ENCODE measurements at places on chromosomes 7 and 10.

DNA sequence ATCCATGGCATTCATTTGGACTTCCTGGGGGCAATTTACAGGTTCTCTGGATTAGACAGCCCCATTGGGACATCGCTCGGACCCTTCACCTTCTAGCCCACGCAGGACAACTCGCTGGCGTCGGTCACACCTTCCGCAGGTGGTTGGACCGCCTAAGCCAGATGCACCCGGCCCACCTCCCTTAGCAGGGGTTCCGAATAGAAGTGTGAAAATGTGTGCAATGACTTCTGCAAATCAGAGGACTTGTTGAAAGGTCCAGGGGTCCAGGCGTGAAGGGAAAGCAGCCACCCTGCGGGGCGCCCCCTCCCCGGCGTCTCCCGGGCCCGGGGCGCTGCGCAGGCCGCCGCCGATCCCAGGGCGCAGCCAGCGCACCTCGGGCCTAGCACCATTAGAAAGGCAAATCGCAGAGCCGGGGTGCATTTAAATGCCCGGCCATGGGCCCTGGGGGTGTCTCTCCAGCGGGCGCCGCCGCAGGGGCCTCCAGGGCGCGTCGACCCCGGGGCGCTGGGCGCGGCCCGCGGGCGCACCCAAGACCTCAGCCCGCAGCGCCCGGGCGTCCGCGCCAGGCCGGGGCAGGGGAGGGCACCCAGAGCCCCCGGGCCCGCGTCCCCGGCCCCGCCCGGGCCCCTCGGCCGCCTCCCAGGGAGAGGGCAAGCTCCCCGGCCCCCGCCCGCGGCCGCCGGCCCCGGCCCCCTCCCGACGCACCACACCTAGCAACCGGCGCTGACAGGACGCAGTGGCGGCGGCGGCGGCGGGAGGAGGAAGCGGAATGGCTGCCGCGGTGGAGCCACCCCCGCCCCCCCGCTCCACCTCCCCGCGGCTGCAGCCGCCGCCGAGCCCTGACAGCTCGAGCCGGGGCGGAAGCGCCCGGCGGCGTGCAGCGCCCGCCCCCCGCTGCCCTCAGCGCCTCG lies 1.2 kb downstream of the JAZF1 start:
- peak; percentile 50 for DNase-seq

DNA sequence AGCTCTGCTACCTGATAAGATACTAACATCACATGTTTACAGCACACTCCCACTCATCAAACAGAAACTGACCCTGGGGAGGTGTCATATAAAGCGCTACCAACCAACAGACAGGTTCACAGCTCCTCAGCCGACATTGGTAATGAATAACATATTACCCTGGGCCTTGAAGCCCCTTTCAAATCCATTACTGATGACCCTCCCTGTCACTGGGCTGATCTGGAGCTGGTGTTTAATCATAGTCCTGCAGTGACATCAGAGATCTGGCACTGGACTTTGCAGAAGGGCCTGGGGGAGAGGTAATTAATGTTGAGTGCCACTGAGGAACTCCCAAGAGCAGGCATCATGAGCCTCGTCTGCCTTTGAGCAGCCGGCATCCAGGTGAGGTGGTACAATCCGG lies 306.5 kb upstream of the NFE2L3 start:
- no peak for DNase-seq

DNA sequence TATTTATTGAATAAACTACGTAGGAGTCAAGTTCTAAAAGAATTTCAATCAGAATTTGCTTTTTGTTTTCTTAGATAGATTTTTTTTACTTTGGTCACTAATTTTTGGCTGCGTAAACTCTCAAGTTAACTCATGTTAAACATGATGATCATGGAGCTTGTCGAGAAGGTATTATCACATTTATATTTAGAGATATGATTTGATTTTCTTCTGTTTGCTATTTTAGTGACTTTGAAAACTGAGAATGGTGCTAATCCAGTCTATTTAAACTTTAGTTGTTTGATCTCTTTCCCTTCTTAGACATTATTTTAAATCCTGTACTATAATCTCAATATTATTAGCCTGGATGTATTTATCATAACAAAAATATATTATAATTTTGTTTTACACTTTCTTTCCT lies 179.4 kb upstream of the SEMA3C start:
- no peak for DNase-seq

GRCh38 chr10:86071145-86071544 lies 295.4 kb downstream of the GRID1 start:
- DNase-seq, result no peak

DNA sequence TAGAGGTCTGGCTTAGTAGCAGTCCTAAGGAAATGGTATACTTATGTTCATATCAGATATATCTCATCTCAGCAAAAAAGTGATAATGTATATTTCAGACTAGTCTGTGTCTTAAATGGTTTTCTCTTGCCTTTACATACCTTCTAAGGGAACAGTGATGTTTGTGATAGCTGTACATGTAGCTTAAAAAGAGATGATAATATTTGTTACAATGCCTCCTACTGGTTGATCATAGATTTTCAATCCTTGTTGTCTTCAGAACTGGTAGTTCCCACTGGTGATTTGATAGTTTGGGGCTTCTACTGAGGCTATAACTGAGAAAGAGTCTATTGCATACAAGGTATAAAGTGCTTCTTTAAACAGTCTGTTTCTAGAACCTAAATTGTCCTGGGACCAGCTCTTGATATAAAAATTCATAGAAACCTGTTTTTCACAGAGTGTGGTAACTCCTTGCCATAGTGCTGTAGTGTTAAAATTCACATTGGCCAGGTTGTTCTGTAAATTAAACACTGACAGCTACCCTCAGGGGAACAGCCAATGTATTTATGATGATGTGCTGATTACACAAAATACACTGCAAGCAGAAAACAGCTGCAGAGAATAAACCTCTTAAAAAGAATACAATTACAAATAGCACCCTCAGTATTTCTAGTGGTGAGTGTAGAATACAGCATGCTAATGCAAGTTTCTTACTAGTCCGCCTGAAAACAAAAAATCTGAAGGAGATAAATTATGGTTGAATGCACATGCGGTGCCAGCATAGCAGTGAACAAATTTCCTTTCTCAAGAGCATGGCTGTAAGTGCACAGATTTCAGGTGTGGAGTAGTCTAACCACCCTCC lies 90.3 kb downstream of the BTRC start:
- no peak for DNase-seq

DNA sequence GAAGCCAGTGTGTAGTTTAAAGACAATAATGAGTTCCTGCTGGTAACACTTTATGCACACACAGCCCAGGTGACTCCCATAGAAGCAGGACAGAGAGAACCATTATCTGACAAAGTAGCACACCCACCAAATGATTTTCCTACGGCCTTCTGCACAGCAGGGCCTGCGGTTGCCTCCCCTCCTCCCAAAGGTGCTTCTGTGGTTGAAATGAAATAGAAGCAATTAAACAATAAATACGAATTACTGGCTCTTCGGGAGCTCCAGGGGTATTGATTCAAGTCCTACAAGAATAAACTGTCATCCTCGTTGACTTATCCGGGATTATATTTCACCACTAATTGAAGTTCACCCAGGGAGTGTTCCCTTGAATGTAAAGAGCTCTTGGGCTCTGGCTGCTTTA lies 172.1 kb downstream of the ACTR3B start:
- no peak for DNase-seq

- DNase-seq, result no peak
These were observed 246.2 kb downstream of the MAD1L1 start for GRCh38 chr7:1986366-1987083.

GRCh38 chr7:142440219-142440905 lies 182.5 kb upstream of the PRSS58 start:
- no peak for DNase-seq

DNA sequence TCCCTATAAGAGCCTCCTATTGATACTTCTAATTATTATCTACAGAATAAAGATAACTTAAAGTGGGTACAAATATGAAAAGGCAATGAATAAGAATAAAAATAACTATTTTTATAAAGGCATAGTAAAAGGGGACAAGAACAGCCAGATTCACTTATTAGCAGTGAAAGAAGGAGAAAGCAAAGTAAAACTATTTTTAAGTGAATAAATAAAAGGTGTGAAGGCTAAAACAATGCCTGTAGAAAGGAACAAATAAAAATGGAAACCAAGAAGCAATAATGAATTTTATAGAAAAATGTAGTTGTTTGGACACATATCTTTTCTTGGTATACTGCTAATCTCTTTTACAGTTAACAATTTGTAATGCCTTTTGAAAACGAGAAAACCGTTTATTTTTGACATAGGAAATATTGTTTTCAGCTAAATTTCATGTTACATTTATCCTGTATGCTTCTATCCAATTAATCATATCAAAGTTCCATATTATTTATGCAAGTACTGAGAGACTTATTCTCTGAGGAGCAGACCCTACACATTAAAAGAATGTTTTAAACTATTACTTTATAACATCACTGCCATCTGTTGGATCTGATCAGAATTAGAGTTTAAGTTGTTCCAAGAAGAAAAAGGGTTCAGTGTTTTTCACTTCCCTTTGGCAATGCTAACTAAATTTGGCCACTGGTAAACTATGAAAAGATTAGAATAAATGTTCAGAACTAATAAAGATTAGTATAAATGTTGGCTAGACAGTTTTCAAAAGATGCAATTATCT lies 59.1 kb downstream of the ARMC3 start:
- no peak for DNase-seq

GRCh38 chr7:69531050-69531449 lies 67.2 kb upstream of the AUTS2 start:
- DNase-seq, result no peak

GRCh38 chr7:81073931-81074251 lies 155.0 kb upstream of the SEMA3C start:
- no peak for DNase-seq

DNA sequence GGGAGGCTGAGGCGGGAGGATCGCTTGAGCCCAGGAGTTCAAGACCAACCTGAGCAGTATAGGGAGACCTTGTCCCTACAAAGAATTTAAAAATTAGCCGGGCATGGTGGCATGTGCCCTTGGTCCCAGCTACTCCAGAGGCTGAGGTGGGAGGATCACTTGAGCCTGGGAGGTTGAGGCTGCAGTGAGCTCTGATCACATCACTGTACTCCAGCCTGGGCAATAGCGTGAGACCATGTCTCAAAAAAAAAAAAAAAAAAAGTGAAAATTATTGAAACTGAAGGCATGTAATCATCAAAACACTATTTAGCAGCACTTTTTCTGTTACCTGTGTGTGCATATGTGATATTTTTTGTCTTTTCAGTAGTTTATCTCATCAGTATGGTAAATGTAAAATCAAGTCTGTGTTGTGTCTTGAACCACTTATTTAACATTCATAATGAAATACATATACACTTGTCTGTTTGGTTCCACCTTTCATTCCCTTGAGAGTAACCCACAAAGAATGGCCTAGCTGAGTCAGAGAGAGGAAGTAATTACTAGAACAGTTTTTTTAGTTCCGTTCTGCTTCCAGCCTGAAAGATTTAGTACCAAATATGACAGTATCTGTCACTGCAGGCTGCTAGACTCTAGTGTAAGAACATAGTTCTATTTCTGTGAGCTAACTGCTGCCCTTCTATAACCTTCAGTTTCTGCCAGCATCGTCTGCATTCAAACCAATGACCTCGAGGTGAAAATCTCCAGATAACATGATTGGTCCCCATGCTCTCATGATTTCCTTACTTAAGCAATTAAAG lies 68.6 kb downstream of the MMRN2 start:
- no peak for DNase-seq

DNA sequence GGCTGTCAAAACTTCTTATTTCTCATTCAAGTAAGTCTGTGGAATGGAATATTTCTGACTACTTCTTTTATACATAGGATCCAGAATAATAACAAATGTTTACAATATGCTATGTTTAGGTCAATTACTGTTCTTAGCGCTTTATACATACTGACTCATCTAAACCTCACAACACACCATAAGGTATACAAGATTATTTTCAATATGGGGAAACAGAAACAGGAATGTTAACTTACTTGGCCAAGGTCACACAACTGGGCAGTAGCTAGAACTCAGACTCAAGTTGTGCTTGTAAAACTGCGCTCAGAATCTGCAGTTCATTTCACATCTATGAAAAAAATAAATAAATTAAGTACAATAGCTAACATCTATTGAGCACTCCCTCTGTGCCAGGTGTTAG lies 168.0 kb downstream of the GNAI1 start:
- DNase-seq, result no peak

GRCh38 chr7:55546814-55547213 lies 25.5 kb downstream of the VOPP1 start:
- no peak for DNase-seq

GRCh38 chr7:79968894-79969293 lies 165.7 kb upstream of the GNAI1 start:
- no peak for DNase-seq

- DNase-seq, result no peak
These were observed 60.4 kb downstream of the NUDCD3 start for GRCh38 chr7:44430054-44430453.

DNA sequence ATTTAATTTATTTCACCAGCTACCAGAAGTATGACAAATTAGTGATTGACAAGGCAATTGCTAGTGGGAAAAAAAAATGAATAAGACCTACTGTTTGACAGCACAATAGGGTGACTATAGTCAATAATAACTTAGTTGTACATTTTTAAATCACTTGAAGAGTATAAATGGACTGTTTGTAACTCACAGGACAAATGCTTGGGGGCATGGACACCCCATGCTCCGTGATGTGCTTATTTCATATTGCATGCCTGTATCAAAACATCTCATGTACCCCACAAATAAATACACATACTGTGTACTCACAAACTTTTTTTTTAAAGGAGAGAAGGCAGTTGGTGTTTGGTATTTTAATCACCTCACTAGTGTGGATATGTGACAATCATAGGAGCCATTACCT lies 181.1 kb downstream of the CACNB2 start:
- DNase-seq, result no peak

- no peak for DNase-seq
These were observed 102.7 kb downstream of the AGMO start for GRCh38 chr7:15459018-15459615.

DNA sequence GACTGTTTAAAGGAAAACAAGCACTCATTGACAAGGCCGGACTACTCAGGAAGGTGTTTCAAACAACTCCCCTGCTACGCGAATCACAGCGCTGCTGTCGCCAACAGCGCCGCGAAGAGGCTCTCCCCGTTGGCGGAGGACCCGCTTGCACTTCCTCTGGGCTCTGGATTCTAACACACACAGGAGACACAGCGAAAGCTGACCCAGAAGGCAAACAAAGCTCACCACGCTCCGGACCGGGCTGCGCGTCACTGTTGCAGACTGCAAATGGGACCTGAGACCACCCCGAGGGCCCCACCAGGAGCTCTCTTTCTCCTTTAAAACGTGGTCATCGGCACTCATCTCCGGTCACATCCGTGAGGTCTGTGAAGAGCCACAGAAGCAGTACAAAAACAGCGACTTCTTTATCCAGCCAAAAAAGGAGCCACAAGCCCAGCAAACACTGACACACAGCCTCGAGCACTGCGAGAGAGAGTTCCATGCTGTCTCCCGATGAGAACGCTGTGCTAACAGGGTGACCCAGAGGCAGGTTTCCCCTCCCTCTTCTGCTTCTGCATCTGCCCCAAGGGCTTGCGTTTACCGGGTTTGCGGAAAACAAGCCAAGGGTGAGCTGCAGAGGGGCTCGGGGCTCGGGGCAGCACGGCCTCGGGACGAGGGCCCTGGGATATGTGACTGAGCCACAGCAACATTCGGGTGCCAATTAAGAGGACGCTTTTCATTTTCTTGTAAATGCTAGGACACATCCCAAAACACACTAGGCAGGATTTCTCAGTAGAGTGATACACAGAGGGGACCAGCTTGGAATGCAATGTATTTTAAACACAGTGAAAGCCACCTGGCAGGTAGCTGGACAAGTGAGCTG lies 41.3 kb downstream of the AMZ1 start:
- DNase-seq, result no peak

All from stimulated activated CD4-positive, alpha-beta T cell treated with anti-CD3 and anti-CD28 coated beads, TNF-alpha, amount 100 ng/mL, for 4 hours (primary cell).